Stimulated activated CD4-positive, alpha-beta T cell treated with anti-CD3 and anti-CD28 coated beads, Interleukin-1b, Interleukin-23, amount 100 ng/mL, for 24 hours (primary cell): ENCODE measurements at places on chromosomes 5 and 9.

- no peak for DNase-seq
Observed at GRCh38 chr5:149019679-149020078, 43.2 kb downstream of the SH3TC2 start.

DNA sequence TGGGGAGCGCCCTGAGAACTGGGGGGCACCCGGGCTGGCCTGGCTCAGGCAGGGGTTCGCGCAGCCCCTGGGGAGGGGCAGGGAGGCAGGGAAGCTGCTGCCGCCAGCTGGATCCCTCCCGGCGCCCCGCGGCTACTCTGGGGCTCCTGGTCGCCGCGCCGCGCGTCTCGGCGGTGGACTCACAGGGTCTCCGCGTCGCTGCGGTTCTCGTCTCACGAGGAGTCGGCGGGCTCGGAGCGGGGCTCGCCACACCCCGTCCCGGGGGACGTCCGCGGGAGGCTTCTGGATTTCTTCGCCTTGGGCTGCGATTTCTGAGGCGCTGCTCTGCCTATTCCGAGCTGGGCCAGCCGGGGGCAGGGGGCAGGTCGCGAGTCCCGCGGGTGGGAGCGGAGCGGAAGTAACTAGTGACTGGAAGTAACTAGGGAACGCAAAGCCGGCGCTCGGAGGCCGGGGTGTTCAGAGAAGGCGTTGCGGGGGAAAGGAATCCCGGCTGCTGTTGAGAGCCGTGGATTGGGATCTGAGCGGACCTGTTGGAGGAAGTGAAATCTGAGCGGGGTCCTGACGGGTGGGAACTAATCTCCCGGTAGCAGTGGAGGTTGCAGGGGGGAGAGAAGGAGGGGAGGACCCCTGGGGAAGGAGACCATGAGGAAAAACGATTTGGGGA, 511 bp downstream of the CYSTM1 start:
- DNase-seq: peak; percentile 39

- no peak for DNase-seq
Observed at GRCh38 chr9:21523021-21524014, 41.2 kb upstream of the IFNE start.

- DNase-seq: no peak
Observed at GRCh38 chr5:33321026-33321425, 119.7 kb upstream of the TARS1 start.

GRCh38 chr5:139668924-139669661, 20.9 kb downstream of the CXXC5 start:
- no peak for DNase-seq

DNA sequence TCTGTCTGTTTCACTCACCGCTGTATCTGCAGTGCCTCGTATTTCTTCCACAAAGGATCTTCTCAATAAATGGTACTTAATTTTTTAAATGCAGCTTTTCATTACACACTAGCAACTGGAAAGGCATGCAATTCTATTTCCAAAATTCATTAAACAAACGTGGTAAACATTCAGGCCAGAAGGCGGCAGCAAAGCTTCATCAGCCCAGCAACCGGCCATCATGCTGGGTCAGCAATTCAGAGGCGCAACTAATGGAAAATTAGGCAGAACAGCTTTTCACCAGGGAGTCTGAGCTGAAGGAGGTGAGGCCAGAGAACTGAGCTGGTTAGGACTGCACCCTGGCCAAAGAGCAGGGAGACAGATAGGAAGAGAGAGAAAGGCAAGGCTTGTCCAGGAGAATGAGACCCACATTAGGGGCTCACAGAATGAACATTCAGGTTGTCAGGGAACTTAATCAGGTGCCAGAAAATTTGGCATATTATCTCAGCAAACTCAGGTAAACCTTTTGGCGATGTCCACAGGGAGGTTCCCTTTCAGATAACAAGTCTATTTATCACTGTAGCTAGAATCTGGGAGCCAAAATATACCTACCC, 17.7 kb upstream of the RNF180 start:
- DNase-seq: no peak

GRCh38 chr5:135502836-135503520, 32.8 kb downstream of the NEUROG1 start:
- DNase-seq: no peak

- DNase-seq: no peak
Observed at GRCh38 chr5:97534166-97534565, 351.1 kb upstream of the RIOK2 start.

DNA sequence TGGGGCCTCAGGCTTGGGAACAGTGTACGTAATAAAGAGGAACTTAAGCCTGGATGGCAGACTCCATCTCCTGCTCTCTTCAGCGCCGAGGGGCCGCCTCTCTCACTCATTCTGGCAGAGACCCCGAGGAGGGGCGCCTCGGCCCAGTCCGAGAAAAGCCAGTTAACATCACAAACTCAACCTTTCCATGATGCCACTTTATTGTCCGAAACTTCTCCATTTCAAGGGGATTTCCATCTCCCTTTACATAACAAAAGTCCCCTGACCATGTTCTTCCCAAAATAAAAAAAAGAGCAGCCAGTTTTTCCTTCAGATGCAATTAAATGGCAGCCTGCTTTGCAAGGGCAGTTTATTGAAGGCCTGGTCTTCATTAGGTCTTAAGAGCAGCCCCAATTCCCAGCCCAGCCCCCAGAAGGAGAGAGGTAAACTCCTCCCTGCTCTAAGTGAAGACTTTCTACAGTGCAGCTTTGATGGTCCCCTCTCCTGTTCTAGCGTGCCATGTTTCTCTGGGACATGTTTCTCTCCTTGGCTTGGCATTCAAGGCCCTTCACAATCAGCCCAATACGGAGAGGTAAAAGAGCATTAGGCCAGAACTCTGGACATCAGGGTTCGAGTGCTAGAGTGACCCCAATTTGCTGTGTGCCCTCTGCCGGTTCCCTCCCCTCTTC, 19.5 kb upstream of the RAB14 start:
- no peak for DNase-seq

DNA sequence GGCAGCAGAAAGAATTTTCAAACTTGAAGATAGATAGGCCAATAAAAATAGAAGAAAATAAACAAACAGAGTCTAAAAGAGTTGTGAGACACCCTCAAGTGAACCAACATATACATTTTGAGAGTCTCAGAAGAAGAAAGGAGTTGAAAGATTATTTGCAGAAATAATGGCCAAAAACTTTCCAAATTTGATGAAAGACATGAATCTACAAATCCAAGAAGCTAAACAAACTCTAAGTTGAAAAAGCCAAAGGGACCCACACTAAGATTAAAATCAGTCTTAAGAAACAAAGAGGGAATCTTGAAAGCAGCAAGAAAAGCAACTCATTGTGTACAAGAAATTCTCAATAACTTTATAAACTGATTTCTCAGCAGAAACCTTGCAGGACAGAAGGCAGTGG, 137.0 kb downstream of the SAXO1 start:
- no peak for DNase-seq

DNA sequence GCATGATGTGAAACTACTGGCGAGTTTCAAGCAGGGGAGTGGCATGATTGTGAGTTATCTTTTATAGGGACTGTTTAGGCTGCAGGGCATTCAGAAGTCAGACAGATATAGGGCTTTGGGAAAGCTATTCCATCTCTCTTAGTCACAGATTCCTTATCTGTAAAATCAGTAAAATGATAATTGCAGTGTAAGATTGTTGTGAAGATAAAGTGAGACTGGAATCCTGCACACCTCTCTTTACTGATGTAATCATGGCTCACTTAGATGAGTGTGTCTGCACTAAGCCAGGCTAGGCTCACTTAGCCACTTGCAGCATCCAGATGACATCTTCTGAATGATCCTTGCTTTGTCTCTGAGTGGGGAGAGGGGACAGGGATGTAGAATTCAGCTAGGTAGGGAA, 81.8 kb upstream of the MAMDC2 start:
- no peak for DNase-seq

DNA sequence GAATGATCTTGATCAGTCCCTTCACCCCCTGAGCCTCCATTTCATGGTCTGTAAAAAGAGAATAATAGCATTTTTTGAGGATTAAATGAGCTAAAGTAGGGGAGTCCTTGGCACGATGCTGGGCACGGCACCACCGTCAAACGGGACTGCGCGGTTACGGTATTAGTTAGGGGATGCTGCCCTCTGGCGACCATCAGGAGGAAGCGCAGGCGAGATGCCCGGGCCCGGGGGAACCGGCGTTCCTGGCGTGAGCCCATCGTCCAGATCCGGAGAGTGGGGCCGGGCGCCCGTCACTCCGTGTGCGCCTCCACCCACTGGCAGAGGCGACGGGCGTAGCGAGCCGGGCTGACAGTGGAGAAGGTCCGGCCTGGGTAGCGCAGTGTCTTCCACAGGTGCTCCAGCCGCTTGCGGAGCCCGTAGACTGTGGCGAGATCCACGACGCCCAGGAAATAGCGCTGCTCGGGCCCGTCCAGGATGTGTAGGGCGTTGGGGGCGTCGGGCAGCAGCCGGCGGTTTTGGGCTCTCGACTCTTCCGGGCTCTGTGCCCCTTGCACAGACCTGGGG, 4.8 kb upstream of the ST6GALNAC4 start:
- DNase-seq: peak; percentile 70

DNA sequence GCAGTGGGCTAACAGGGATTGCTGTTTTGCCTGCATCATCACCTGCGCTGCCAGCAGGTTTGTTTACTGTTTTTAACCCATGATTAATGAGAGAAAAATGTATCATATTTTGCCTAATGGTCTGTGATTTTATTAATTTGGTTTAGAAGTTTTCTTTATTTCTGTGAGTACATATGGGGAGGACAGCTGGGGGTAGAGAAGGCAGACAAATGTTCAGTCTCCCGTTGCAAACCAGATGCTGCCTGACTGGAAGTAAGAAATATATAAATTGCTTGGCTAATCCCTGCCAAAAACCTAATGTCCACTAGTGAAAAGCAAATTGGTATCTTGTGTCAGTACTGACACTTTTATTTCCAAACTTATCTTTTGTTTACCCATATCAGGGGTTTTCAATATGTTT, 1766.1 kb upstream of the C9orf72 start:
- DNase-seq: no peak

- no peak for DNase-seq
Observed at GRCh38 chr5:108367679-108368334, 14.1 kb downstream of the FBXL17 start.

DNA sequence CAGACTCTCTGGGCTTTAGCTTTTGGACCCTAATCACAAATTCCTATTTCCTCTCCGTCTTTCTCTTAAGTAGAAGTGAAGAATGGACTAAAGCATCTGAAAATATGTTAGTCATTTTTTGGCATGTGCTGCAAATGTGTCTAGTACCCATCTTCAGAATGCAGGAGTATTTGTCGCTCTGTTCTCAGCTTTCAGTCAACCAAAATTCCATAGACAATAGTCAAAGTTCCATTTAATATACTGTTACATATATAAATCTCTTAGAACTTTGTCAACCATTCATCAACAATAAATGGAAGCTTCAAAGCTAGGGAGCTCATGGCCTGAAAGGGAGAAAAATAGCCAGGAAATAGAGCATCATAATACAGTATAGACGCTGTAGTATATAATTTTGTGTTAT, 509.4 kb downstream of the BNC2 start:
- DNase-seq: no peak

GRCh38 chr5:33958176-33958575, 22.0 kb downstream of the RXFP3 start:
- no peak for DNase-seq

- peak; percentile 26 for DNase-seq
Observed at GRCh38 chr9:70111042-70111602, 67.5 kb downstream of the MAMDC2 start.

DNA sequence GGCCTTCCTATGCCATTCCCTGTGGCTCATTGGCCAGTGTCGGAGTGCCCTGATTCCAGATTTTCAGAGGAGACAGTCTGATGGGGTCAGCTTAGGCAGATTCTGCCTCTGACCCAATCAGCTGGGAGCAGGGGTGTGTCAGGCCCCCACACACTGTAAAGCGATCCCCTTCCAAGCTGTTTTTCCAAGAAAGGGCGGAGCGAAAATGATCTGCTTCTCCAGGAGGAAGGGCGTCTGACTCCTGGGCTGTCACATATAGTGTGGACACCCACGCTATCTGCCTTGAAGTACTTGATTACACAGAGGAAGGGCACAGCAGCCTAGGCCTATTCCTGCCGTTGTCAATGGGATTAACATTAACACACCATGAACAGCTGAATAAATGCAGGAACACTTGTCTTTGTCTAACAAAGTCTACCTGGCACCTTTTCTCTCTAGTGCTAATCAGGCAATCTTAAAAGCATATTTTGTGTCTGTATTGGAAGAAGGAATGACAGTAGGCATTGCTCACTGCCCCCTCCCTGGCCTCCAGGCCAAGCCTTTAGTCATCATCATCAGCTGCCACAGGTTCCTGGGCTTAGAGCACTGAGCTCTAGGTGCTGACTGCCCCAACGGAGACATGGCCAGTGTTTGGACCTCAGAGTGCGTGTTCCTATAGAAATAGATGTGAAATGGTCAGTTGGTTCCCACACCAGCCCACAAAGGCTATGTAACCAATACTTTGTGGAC, 218.7 kb downstream of the MELK start:
- DNase-seq: no peak

DNA sequence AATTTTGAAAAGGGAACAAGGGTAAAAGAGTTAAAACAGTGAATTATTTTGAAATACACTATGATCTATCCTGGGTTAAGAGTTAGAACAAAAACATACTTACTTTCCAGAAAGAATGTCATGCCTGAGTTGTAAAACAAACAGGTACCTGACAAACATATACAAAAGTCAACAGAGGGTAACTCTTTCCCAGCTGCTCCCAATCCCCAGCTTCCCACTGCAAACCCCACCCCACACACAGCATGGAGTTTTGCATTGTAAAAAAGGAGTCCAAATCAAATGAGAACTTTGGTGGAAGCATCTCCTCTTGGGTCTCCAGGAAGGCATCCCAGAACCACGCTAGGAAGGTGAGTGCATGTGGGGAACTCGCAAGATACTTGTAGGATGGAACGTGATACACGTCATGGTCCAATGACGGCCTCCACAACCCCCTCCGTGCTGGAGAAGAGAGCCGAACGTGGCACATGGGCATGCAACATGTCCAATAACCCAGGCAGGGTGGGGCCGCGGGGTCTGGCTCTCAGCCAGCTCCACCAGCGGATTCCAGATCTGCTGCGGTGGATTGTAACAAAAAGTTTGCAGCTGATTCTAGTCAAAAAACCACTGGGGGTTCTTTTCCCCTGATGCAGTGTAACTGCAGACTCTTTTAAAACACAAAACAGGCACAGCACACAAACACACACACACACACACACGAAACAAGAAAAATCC, 55.8 kb downstream of the EPB41L4B start:
- no peak for DNase-seq

DNA sequence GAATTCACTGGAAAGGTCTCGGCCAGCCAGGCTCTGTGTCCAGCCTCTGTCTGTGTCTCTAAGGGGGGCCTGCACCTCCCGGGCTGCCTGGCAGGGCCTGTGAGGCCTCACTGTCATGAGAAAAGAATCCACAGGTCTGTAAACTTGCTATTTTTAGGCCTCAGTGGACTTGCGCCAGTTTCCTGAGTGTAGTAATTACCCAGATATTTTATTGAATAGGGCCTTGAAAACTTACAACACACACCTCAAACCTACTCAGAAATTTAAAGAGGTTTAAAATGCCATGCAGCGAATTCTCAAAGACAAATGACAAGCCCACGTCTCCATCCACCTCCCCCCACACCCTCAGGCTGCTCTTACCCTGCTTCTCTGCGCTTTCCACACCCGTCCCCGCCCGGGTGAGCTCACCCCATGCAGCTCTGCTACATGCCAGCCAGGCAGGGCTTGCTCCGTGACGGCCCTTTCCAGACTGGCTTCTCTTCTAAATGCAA, 8.8 kb upstream of the TENT4A start:
- DNase-seq: no peak

GRCh38 chr5:54361691-54362411, 51.5 kb upstream of the ARL15 start:
- no peak for DNase-seq

- DNase-seq: no peak
Observed at GRCh38 chr9:82499337-82499736, 510.8 kb downstream of the SPATA31D1 start.
